ENCODE measurements at places on chromosomes 12 and 14.
A peak's percentile ranks its signal among the peaks of the same experiment; 100 is the strongest.

- DNase-seq = peak; percentile 20
Measured at GRCh38 chr12:120971299-120972180, 6.8 kb upstream of the HNF1A start.

GRCh38 chr14:20515846-20516245 lies 10.5 kb downstream of the RNASE10 start:
- DNase-seq = no peak

- DNase-seq = no peak
Measured at GRCh38 chr12:43835656-43836474, at the start of gene TMEM117. TSS of gene TMEM117 (plus strand) at chr12:43836081.

DNA sequence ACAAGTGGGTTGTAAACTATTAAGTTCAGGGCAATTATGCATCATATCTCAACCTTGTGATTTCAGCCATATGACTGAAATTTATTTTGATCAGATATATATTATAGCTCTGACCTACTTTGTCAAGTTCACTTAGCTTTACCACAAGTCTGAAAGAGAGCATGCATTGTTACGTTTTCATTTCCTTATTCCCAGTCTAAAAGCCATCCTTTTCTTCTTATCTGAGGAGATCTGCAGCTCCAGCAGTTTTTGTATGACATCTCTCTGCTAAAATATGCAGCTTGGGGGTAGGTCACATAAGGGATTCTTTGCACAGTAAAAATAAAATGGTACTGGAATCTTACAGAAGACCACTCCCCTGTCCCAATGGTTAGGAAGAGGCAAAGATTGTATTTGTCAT lies 1682.8 kb upstream of the FLRT2 start:
- no peak for DNase-seq

DNA sequence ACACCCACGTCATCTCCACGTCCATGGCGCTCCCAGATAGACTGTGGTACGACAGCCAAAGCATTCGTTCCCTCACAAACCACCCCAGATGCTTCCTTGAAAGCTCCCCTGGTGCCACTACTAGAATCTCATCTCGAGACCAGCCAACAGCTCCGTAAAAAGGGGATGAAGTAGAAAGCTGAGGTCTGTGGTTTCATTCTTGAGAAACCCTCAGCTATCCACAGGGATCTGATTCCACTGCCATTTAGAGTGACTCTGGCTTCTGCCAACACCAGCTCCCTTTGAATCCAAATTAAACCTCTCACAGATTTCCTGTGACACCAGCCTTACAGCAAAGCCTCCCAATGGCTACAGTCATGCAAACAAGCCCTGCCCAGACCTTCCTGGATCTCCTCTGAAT lies 18.5 kb upstream of the FOXN3 start:
- no peak for DNase-seq

DNA sequence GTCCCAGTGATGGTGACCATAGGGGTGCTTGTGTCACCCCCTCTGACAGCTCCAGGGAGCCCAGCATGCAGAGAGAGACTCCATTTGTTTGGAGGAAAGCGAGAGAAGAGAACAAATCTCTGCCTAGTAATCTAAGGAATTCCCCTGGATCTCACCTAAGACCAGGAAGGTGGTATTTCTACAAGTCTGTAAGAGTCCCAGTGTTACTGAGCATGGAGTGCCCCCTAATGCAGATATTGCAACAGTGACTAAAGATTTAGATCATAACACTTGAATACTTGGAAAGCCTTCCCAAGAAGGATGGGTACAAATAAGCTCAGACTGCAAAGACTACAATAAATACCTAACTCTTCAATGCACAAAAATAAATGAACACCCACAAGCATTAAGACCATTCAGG lies 360.4 kb upstream of the GARIN6 start:
- no peak for DNase-seq

DNA sequence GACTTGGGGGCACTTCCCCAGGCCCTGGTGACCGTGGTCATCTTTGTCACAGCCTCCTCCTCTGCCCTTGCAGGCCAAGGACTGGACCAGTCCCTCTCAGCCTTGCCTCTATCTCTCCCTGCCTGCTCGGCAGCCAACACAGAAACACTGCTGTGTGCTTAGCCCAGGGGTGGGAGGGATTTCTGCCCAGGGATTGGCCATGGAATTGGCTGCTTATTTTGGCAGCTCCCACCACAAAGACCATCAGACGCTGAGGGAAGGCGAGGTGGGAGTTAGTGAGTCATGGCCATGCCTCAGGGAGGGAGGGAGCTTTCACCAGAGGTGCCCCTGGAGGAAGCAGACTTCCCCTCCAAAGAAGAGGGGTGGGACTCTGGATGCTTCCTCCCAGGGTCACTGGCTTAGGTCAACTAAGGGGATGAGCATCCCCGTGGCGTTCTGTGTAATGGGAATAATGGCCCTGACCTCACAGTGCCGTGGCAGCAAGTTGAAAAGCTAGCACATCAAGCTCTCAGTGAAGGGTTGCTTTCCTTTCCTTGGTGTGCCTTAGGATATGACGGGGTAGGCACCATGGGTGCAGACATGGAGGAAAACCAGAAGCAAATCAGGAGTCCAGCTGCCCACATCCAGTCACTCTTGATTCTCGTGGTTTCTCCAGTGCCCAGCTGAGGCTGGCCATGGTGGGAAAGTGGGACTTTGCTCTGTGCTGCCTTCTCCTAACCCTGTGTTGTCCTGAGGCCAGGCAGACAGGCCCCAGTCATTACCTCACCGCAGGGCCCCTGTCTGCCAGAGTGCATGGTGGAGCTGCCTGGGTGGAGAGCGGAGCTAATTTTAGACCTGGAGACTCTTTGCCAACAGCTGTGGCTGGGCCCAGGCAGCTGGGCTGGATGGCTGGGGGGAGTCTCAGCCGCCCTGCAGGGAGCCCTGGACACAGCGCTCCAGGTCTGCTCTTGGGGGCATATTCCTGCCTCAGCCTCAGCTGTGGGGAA lies 21.4 kb downstream of the B4GALNT3 start:
- no peak for DNase-seq

- DNase-seq = no peak
Measured at GRCh38 chr14:68331426-68331825, 461.4 kb downstream of the ZFP36L1 start.

DNA sequence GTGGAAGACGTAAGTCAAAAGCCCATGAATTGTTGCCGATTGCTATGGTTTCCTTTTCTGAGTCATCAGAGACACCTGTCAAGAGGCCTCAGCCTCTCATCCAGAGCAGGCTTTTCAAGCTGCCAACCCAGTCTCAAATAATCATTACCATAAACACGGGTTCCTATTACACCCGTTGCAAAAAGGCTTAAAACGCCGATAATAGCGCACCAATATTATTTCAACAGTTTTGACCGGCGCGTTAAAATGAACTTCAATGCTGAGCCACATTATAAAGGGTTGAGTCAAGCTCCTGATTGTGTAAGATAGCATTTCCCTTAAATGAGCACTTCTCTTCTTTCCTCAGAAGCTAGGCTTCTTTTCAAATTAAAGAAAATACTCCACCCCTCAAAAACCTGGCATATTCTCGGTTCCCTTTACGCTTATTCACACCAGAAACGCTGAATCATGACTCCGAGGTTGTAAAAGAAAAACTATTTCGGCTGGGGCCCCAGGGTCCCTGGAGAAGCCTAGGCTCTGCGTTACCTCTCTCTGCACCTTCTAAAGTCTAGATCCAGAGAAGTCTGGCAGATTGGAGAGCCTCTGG lies 1.4 kb downstream of the TMTC1 start:
- DNase-seq = peak; percentile 62

GRCh38 chr14:49497725-49498348 lies 88.3 kb downstream of the RPS29 start:
- peak; percentile 84 for DNase-seq

- DNase-seq = no peak
Measured at GRCh38 chr12:115790526-115790925, 487.0 kb downstream of the MED13L start.

DNA sequence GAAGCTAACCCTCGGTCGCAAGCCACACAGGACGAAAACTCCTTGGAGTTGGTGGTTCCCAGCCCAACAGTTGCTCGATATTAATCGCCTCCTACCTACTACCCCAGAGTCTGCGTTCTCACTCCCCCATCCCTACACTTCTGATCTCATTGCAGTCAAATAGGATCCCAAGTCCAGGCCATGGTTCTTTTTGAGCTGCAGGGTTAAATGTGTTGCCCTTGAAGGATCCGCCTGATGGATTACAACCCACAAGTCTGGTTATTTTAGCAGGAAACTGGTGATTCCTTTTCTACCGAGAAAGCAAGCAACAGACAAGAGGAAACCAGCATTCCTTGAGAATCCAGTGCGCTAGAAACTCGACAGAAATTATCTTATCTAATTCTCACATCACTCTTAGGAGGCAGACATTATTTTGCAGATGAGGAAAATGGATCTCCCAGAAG lies 785 bp upstream of the NIN start:
- DNase-seq = no peak

DNA sequence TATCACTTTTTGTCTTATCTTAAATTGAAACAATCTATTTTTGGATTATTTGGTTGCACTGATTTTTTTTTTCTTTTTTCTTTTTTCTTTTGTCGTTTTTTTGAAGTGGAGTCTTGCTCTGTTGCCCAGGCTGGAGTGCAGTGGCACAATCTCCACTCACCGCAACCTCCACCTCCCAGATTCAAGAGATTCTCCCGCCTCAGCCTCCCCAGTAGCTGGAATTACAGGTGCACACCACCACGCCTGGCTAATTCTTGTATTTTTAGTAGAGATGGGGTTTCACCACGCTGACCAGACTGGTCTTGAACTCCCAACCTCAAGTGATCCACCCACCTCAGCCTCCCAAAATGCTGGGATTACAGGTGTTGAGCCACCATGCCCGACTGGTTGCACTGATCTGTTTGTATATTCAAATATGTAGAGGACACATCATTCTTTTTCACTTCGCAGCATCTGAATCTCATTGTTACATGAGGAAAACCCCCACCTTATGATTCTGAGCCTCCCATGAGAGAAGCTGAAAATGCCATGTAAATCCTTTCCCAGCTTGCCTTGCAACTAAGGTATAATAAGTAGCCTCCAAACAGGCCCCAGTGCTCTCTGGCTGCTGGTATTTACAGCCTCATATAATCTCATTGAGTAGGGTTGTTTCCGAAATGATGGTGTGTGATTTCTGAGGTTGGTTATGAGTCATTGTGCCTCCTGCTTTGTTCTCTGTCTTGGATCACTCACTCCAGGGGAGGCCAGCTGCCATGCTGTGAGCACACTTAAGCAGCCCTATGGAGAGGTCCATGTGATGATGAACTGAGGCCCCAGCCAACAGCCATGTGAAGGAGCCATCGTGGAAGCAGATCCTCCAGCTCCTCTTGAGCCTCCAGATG lies 5.2 kb upstream of the HSP90B1 start:
- peak; percentile 41 for DNase-seq

DNA sequence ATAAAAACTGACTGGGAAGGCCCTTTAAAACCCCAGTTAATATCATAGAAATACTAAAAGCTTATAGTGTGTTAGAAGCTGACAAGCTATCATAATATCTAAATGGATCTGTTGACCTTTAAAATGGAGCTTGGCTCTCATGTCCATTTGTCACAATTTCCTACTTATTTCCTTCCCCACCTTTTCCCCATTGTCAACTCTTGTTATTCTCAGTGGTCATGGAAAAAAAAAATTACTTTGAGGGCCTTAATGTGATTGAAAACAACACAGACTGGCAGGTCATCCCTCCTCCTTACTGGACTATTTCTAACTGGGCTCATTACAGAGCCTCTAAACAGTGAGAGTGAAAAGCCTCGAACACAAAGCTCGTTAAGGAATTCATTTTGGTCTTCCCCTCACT lies 13.7 kb upstream of the WNK1 start:
- no peak for DNase-seq

DNA sequence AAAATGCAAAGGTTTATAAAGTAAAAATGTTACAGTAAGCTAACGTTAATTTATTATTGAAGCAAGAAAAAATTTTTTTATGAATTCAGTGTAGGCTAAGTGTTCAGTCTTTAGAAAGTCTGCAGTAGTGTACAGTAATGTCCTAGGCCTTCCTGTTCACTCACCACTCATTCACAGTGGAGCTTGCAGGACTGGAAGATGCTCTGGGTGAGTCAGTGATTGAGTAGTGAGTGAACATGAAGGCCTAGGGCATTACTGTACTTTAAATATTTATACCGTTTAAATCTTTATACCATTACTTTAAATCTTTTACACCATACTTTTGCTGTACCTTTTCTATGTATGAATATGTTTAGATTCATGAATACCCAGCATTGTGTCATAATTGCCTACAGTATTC lies 120.3 kb upstream of the SLC38A4 start:
- DNase-seq = no peak

DNA sequence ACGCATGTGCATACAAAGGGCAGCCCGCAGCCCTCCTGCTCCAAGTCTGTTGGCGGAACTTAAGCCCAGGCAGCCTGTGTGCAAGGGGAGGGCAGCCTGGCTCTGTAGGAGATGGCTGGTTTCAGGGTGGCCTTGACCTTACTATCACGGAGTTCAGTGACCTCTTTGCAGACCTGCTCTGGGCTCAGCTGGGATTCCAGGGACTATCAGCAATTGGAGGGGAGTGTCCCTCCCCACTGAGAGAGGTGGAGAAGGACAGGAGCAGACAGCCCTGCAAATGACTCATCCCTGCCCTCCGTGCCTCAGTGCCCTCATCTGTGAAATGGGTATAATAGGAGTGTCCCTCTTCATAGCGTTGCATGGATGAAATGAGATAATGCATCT lies 66.2 kb upstream of the DLK1 start:
- no peak for DNase-seq

DNA sequence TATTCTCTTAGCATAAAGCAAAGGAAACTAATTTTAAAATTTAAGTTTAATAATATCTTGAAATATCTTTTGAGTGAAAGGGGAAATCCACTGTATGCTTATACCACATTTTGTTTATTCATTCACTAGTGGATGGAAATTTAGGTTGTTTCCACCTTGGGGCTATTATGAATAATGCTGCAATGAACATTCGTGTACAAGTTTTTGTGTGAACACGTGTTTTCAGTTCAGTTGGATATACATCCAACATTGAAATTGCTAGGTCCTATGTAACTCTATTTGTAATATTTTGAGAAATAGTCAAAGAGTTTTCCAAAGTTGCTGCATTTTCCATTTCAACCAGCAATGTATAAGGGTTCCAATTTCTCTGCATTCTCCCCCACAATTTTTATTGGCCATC lies 83.7 kb upstream of the ETV6 start:
- no peak for DNase-seq

DNA sequence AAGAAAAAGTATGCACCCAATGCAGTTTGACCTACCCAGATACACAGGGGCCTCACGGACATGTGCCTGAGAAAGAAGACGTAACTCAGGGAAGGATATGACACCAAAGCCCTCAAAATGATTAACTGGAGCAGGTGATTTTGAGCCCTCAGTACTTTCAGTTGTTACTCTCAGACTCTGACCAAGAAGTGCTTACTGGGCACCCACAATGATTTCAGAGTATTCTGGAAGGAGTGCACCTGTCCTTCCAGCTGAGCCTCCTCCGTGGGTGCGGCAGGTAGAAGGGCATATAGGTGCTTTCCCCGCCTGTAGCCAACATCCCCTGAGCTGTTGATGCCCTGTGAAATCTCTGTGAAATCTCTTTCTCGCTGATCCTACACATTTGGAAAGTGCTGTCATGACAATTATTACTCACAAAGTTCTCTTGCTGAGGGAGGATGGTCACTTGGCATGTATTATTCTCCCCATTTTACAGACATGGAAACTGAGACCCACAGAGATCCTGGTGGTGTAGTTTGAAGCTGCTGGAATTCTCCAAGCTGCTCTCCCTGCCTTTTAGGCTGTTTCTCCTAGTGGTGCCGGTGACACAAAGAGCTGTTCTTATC lies 154.3 kb upstream of the CCND2 start:
- no peak for DNase-seq

Data from NCI-H2029 treated with DMSO at 0.1 percent for 48 hours (cell line).